ENCODE measurements at places on chromosomes 11 and 22. TPM values are rescaled to one million over a fixed set of nuclear protein-coding genes. Genes with fewer than 3 reads are reported as not detected.

The WBP2NL gene
- total RNA-seq = 2.8 TPM

The TMEM86A gene
- total RNA-seq = 5.3 TPM

DNA sequence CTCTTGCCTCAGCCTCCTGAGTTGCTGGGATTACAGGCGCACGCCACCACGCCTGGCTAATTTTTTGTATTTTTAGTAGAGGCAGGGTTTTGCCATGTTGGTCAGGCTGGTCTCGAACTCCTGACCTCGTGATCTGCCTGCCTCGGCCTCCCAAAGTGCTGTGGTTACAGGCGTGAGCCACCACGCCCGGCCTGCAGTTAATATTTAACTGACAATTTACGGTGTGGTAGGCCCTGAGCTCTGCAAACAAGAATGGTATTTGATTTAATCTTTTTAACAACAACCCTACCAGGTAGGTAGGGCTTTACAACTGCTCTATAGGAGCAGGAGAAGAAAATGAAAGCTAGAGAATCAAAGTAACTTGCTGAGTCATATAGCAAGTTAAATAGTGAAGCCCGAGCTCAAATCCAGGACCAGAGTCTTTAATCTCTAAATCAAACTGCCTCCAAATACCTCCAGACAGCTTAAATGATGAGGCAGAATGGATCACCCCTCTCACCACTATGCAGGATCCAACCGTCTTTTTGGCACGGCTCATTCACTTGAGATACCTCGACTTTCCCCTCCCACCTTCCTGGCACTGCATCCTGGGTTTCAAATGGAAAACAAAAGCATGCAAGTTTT lies 9.4 kb downstream of the UEVLD start:
- no peak for DNase-seq
- peaks cover 12% of the 10 kb centered on the region for H3K36me3 ChIP-seq
- no peaks in the 10 kb centered on the region for H3K27me3 ChIP-seq
- no peaks in the 10 kb centered on the region for H3K4me1 ChIP-seq

DNA sequence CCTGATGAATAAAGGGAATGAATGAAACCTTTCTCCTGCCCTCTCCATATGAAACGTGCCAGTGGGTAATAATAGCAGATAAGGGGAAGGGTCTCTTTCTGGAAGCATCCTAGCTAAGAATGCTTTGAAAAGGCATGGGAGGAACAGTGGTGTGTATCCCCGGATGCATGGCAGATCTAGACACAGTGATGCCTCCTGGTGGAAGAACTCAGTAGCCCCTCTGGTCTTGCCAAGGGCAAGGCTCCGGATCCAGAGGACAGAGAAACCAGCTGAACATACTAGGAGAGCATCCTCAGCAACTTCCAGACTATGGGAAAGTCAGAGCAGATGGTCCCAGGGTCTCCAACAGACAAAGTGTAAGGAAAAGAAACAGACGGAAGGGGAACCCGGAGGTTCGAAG lies 6.4 kb downstream of the BAIAP2L2 start:
- H3K27ac ChIP-seq = no peak overlapping the region
- H3K36me3 ChIP-seq = no peaks in the 10 kb centered on the region
- H3K27me3 ChIP-seq = no peaks in the 10 kb centered on the region

DNA sequence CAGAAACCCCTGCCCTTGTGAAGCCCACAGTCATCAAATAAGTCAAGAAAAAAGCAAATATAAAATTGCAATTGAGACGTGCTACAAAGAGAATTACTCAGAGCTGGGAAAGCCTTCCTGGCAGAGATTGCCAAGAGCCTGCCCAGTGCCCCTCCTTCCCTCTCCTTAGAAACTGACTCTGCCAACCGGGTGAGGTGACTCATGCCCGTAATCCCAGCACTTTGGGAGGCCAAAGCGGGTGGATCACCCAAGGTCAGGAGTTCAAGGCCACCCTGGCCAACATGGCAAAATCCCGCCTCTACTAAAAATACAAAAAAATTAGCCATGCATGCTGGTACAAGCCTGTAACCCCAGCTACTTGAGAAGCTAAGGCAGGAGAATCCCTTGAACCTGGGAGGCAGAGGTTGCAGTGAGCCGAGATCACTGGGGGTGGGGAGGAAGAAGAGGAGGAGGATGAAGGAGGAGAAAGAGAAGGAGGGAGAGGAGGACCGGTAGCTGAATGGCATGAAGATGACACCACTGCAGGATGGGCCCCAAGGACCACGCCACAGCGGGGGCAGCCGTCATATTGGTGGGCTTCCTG lies 76.1 kb upstream of the RTL6 start:
- no peak overlapping the region for H3K4me3 ChIP-seq
- peaks cover 8% of the 10 kb centered on the region for H3K27me3 ChIP-seq
- no peak overlapping the region for H3K27ac ChIP-seq
- no peaks in the 10 kb centered on the region for H3K36me3 ChIP-seq
